ENCODE measurements at places on chromosomes 11 and 22.

- DNase-seq: no peak
Observed at GRCh38 chr11:35282221-35282882, 137.0 kb downstream of the SLC1A2 start.

DNA sequence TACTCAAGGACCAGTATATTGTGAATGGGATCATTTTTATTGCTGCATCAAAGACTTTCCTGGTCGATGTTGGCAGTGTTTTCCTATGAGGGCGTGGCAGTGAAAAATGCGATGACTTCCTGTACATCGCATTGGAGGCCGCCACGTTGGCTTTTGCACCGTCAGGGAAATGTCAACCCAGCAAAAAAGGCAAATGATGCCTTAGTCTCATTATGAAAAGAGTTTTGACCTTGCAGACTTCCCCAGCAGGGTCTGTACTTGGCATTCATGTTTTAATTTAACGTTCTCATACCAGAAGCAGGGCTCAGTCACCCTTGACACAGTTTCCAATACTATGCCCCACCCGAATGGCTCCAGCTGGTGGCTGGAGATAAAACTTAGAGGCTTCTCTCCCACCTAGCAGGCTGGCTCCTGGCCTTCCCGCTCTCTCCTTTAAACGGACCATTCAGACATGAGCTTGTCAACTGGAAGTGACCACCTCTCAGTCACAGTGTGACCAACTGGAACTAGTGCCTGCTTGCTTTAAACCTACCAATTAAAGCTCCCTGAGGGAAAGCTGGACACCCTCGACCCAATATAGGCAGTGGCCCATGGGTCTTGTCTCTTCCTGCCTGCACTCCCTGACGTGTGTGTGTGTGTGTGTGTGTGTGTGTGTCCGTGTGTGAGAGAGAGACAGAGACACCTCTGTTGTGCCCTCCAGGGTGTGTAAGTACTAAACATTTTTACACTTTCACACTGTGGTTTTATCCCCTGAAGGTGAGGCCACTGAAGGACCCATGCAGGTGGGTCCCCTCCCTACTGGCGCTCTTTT is 8.7 kb upstream of the GDPD5 start:
- no peak for DNase-seq

- DNase-seq: no peak
Observed at GRCh38 chr11:69913591-69914285, 94.5 kb upstream of the FGF3 start.

DNA sequence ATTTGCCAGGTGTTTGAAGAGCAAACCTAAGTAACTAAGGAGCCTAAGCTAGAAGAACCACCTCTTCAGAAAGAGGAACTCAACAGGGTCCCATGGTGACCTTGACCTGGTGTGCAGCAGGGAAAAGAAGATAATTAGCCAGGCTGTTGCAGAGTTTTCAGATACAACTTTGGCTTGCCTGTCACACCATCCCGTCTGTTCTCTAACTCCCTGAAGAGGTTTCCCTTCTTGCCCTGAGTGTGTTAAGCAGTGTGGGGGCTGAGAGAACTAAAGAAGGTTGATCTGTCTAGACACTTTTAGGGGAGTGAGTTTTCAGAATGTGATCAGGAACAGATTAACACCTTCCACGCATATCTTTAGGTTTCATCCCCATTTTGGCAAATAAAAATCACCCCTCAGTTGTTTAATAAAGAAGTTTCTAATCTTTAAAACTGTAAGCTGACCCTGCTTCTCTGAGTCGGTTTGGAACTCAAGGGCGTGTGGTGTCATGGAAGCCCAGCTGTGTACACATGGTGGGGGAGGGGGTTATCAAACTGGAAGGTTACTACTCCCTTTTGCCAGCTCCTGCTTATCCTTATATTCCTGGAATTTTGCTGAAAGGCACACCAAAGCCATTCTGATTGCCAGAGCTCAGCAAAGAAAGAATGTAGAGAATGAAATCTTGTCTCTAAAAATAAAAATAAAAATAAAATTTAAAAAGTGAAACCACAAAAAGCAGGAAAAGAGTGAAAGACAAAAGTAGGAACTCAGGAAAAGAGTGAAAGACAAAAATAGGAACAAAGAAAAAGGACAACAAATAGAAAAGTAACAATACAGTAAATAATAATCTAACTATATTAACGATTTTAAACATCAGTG is 70.2 kb downstream of the DBX1 start:
- no peak for DNase-seq

All from effector CD4-positive, alpha-beta T cell (primary cell).